ENCODE measurements at places on chromosomes 16 and 17.

- peak; percentile 34 for DNase-seq
These were observed 6.3 kb upstream of the MMP28 start for GRCh38 chr17:35801583-35802224.

DNA sequence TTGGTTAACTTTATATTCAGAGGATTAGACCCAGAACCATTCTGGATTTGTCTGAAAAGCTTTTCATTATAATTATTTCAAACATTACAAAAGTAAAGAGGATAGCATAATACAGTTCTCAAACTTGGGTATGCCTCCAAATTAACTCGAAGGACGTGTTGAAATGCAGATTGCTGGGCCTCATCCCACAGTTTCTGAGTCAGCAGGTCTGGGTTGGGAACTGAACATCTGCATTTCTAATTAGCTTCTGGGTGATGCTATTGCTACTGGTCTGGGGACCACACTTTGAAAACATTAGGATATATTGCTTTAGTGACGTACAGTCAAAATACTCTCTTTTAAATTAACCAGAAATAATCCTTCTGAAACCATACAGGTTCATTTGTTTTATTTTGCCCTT is 10.0 kb downstream of the TPPP3 start:
- DNase-seq = no peak

DNA sequence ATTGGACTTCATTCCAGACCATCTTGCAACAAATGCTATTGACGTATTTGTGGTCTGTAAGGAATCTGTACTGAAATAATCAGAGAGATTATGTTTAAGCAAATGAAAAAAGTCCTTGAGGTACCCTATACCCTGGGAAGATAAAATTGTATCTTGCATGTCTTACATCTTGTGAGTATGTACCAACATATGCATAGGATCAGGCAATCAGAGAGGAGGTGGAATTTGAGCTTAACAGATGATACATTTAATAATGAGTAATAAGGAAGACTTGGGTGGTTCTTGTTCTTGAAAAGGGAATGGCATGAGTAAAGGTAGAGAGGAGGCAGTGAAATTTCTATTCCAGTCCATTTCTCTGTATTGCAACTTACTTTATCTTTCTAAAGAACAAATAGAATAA is 10.6 kb downstream of the MOSMO start:
- no peak for DNase-seq

- DNase-seq = no peak
These were observed 1.7 kb upstream of the DLX3 start for GRCh38 chr17:49996495-49997300.

DNA sequence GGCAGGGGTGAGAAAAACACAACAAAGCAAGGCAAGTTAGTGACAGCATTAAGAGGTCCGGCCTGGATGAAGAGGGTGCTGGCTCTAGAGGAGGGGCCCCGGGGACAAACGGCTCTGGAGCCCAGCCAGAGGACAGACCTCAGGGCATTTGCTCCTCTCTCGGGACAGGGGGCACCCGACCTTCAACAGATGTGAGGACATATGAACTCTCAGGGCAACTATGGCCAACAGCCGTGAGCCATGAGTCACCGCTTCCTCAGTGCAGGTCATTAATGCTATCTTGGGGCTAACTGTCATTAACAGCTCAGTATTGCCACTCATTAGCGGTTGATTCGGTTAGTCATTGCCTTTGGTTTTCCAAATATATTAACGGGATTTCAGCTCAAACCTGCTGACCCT is 9.7 kb upstream of the ARL5C start:
- no peak for DNase-seq

GRCh38 chr17:65627891-65628643 is 66.6 kb upstream of the AXIN2 start:
- DNase-seq = peak; percentile 22

- DNase-seq = no peak
These were observed 958 bp downstream of the CBX8 start for GRCh38 chr17:79795795-79796443.

GRCh38 chr16:66474750-66475199 is 47.7 kb downstream of the BEAN1 start:
- no peak for DNase-seq

DNA sequence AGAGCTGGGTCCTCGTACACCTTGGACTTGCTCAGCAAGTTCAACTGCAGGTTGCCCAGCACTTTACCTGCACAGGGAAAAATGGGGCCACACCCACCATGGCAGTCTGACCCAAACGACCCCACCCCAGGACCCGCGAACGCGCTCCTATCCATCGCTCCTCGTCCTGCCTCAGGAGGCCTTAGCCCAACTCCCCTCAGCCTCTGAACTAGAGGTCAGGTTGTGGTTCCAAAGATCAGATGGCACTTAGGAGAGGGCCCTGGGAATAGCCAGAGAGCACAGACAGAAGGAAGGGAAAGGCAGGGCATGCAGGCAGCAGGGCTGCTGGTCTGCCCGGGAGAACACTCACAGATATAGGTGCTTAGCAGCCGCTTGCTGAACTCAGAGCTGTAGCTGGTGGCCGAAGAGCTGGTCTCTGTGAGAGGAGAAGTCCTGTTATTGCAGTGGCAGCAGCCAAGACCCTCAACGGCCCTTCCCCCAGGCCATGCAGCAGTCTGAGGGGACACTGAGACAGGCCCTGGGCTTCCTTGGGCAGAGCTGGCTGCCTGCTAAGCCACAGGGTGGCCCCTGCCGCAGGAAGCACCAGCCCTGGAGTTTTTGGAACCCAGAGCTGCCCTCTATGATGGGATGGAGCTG is 6.9 kb downstream of the ZACN start:
- DNase-seq = no peak

DNA sequence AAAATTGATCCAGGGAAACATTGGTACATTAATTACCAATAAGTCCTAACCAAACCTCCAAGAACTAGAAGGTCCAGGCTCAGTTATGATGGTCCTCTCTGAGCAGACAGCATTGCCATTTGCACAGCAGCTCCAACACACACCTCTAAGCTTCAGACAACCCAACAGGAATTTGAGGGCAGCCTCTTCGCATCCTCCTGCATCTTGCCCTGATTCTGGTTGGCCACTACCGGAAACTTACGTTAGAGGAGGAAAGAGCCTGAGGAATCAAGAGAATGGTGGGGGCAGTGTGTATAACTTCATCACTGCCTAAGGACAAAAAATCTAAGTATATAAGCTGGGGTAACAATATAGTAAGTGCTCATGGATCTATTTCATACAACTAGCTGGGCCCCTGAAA is 15.7 kb downstream of the FAM117A start:
- no peak for DNase-seq

DNA sequence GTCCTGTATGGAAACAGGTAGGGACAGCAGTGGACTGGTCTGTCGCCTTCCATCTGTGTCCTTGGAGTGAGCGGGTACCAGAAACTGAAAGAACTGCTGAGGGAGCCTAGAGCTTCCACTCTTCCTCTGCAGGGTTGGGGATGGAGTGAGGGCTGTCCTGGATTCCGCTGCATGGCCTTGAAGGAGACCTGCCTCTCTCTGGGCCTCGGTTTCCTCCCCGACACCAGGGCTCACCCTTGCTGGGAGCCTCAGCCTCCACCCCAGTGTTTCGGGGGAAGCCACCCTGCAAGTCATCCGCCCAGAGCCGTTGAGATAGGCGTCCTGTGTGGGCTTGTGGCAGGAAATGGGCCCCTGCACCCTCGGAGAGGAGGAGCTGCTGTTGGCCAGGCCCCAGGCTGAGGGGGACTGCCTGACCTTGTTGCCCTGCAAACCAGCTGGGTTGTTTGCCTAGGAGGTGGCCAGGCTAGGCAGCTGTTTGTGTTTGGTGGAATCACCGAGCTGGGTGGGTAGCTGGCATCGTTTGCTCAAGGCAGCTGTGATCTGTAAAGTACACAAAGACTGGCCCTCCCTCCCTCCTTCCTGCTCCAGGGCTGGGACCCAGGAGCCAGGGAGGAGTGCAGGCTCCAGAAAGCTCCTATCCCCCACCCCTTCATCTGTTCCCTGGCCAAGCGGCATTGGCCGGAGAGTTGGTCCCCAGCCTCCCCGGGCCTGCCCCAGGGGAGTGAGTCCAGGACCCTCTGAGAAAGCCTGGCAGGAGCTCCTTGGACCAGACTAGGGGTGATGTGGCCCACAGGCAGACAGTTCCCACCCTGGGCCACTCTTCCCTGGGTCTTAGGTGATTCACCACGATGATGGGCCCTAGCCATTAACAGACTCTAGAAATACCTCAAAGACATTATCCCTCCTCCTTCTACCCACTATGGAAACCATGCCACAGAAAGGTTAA is 1.3 kb downstream of the RAB37 start:
- DNase-seq = no peak

DNA sequence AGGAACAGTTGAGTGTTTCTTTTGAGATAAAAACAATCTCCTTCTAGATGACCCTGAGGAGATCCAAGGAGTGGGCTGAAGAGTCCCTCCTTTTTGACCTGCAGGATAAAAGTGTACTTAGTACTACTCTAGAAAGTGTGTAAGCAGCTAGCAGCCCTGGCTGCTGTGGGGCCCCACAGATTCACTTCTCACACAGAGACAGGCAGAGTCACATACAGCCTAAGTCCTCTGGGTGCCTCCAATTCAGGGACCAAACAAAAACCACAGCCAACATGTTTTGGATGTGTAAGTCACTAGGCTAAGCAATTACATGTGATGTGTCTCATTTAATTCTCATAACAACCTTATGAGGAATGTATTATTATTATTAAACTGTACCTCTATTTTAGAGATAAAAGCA is 97.1 kb downstream of the TMEM100 start:
- DNase-seq = no peak

DNA sequence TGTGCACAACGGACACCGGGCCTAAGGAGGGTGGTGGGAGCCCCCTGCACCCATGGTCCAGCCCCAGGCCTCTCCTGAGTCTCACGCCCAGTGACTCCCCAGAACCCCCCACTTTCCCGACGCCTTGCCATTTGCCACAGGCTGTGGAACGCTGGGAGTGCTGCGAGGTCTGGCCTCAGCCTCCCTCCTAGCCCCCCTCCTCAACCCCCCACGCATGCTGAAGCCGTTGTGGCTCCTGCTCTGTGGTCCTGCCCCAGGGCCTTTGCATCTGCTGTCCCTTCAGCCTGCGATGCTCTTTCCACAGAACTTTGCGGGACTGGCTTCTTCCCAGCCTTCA is 226.0 kb upstream of the GSE1 start:
- no peak for DNase-seq

- no peak for DNase-seq
These were observed 1.7 kb downstream of the METRNL start for GRCh38 chr17:83080858-83081683.

DNA sequence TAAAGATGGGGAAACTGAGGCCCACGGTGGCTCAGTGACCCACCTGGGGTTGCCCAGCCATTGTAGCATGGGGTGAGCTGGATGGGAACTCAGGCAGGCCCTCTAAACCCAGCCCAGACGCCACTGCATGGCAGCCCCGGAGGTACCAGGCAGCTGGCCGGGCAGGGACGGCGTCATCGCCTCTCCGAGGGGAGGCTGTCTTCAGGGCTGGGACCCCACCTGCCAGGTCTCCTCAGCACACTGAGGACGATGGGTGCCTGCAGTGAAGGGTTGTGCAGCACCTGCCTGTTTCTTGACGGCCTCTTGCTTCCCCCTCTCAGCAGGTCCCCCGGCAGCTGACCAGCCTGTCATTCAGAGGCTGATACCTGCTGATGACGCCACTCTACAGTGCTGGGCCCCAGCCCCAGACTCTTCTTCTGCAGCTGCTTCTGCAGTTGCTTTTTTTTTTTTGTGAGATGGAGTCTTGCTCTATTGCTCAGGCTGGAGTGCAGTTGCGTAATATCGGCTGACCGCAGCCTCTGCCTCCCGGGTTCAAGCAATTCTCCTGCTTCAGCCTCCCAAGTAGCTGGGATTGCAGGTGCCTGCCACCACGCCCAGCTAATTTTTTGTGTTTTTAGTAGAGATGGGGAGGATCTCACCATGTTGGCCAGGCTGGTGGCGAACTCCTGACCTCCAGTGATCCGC is 24.7 kb downstream of the RNF213 start:
- DNase-seq = no peak

DNA sequence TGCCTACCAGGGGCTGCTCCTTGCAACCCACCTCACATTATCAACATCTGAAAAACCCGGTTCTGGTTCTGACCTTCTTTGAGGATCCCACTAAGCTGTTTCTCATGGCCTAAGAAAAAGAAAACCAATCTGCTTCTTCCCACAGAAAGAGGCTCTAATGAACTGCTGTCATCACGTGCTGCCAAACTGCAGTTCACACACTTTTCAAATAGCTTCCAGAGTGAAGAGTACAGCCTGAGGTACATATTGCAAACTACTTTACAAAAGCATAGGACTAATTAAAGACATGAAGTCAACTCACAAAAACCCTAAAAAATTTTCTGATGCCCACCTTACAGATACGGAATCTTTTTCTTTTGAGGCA is 36.7 kb downstream of the SMG6 start:
- no peak for DNase-seq

DNA sequence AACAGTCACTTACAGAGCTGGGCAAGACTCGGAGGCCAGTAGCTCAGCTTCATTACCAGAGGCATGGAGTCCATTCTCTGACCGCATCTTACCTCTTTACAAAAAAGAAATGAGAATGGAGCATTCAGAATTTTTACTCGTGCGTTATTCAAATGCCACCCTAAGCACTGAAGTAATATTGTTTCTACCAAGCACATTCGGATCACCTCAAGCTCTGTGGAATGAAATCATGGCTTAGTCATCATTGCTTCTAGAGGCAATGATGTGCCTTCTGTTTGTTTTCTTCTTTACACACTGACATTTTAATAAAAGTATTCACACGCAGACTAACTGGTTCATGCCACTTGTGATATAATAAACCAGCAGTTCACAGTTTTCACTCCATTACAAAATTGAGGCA is 206.8 kb downstream of the PHKB start:
- no peak for DNase-seq

GRCh38 chr17:40497695-40498094 is 3.7 kb downstream of the TNS4 start:
- no peak for DNase-seq

Data from occipital lobe (tissue), 3 donors.